ENCODE measurements at places on chromosomes 5 and 9.

DNA sequence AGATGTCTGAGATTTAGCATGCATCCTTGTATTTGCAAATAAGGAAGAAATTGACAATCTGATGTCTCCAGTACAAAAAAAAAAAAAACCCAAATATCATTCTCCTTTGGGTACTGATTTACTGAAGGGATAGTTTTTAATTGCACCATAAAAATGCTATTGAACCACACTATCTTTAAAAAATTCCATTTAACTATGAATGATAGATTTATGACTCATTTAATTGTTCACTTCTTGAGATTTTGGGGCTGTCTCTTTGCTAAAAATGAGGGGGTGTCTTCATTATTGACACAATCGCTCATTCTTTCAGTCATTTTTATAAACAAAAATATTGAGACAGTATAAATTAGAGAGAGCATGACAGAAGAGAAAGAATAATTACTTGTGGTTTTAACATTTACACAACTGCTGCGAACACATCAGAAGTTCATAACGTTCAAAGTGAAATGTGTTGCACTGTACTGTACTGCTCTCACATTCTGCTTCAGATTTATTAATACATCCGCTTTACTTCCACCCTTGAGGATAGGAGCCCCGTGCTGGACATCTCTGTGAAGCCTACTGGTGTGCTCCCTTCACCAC lies 142.3 kb downstream of the MEF2C start:
- DNase-seq, result no peak

DNA sequence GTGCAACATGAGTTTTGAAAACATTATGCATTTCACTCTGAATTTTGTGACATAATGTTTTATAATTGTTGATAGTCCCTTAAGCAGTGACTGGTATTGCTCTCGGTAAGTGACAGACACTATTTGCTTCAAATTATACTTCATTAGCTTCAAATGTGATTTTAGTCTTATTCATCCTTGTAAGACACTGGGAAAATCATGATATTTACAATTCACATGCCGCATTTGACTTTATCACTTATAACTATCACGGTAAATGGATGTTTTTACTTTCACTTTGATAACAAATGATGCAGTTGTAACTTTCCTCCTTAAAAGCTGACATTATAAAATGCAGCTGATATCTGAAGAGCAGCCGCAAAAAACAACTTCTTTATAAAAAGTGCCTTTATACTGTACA lies 44.1 kb upstream of the ITGA2 start:
- DNase-seq, result no peak

GRCh38 chr5:132310141-132310834 lies 16.1 kb downstream of the SLC22A4 start:
- DNase-seq, result no peak

- DNase-seq, result no peak
These were observed 151.5 kb downstream of the TAF11L14 start for GRCh38 chr5:17785774-17786173.

DNA sequence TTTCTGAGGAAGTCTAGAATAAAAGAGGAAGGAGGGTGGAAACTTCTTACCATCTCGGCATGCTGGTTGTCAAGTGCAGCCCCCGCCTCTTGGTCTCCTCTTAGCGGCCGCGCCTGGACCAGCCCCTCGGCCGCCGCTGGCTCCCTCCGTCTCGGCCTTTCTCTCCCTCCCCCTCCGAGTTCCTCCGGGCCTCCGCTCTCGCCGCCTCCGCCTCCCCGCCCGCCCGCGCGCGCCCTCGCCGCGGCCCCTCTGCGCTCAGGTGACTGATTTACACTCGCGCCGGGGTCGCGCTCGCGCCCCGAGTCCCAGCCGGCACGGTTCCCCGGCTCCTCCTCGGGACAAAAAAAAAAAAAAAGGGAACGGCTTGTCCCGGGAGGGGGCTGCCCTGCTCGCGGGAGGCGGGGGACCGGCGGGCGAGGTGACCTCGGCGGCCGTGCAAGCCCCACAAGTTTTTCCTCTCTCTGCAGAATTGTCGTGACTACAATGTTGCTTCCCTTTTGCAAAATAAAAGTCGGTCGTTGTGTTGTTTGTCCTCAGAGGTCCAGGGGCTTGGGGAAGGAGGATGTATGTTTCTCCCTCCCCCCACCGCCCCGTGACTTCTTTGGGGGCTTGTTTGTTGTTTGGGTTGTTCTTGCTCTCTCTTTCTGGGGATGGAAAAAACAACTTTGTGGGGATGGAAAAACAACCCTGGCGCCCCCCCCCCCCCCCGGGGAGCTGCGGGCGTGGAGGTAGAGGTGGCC lies at the start of gene BNC2:
BNC2 (minus strand) TSS at position 75 of the 740 bp plus-strand sequence; CDS start at position 53, 22 bp downstream.
- no peak for DNase-seq

DNA sequence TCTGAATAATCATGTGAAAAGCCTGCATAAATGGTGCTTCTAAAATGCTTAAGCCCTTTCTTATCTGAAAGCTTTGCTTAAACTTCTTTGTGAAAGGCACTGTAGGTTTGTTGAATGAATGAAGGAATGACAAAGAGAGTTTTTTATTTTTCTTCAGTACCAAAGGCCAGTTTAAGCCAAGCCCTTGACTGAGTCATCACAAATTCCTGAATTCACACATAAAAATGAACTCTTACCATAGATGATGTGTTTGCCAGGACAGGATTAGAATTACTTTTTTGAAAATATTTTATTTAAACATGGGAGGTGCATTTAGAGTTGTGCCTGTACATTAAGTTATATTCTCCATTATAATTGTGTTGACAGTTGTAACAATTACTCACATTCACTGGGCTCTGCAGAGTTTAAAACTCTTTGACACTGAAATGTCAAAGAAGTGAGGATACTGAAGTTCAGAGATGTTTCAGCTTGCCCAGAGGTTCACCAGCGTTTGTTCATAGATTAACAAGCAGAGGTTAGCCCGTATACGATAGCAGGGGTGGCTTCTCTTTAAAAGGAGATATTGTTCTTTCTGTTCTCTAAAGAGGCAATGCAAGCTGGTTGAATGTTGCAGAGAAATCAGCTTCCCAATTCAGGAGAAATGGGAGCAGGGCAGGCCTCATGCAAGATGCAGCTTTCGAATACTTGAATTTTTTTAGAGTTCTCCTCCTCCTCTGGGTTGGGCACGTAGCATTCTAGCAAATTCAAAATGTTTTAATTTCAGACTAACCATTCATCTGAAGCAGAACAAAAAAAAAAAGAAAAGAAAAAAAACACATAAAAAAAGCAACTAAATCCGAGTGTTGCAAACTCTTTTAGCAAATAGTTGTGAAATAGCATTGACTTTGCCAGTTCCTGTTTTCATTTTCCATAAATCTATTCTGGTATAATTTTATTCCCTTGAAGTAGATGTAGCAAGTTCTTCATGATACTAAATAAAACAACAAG lies 358.7 kb upstream of the KLF4 start:
- DNase-seq, result no peak

DNA sequence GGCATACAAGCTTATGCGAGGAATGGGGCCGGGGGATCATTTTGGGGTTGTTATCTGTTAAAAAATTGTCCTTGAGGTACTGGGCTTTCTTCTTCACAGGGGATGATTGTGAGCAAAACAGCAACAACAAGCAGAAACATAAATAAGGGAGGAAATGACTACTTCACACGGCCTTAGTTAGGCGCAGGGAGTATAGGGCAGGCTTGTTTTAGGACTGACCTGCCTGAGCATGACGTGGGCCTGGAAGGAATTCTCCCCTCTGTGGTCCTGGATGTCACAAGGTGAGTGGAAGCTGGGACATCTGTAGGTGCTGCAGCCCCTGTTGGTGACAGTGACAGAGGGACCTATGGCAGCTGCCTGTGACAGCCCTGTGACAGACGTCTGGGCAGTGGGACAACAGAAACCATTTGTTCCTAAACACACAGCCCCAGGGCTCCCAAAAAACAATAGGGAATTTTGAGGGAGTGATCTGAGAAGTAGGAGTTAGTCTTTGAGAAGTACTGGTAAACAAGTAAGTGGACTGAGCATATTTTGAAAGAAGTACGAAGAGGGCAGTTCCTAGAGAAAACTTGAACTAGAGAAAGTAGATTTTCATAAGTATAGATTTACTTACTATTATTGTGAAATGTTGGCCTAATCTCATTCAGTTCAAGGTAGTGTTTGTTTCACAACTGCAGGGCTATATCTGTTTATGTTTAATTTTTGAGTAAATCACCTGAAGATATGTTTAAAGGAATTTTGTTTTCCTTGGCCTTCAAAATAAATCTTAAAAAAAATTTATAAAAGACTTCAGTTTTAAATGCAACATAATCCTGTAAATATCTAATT lies 113.1 kb downstream of the KDM4C start:
- DNase-seq, result no peak

- DNase-seq, result no peak
These were observed 59.7 kb downstream of the RXRA start for GRCh38 chr9:134385915-134386314.

DNA sequence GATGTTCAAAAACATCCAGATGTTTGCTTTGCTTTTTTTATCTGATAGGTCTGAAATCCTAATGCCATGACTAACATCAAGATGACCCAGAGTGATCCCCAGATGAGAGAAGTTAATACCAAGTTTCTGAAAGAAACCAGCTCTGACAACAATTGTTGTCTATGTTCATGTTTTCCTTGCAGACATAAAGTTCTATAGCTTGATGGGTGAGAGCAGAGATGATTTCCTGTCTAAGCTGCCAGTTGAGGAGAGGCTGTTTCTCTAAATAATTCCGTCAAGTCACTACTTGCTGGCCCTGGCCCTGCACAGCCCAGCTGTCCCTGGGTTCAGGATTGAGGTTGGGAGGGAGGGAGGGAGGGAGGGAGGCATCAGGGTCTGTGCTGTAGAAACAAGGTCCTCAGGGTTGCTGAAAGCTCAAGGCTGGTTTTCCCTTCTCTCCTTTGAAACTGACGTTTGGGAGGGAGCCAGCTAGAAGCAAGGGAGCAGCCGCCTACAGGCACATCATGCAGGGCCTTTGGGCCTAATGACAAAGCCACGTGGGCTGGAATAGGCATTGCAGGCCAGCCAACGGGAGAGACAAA lies 3.9 kb downstream of the SPARC start:
- DNase-seq, result no peak

DNA sequence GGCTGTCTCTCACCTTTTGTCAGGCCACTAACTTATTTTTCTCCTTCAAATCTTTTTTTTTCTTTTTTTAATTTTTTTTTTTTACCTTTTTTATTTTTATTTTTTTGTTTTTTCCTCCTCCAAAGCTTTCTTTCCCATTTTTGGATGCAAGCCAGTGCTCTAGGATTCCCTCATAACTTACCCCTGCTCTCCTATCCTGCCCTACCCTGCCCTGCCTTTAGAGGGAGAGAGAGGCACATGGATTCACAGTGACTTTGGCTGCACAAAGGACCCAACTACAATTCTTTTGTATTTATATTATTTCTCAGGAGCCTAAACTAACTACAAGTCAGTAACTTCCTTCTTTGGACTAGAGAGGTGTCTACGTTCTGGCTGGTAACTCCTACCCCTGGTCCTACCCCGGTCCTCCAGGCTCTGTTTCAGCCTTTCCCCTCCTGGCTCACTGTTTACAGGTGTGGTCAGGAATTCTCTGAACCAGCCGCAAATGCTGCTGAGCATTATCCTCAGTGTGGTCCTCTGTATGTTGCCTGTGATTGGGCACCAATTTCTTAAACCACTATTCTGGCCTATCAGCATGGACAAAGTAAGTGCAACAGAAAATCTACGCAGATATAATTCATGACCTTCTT lies 8.4 kb upstream of the RUSC2 start:
- no peak for DNase-seq

DNA sequence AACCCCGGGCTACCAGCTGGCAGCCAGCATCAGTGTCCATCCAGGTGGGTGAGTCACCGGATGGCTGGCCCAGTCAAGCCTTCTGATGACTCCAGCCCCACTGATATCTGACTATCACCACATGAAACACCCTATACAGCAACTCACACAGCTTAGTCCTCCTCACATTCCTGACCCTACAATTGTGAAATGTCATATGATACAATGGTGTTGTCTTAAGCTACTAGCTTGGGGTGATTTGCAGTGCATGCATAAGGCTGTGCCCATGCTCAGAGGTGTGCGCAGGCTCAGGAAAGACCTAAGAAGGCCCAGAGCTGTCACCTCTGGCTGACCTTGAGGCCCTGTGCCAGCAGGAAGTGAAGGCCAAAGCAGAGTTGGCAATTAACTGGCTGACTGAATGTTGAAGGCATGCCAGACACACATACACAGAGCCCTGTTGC lies 21.5 kb upstream of the SEMA4D start:
- no peak for DNase-seq

GRCh38 chr5:59976342-59976741 lies 82.8 kb upstream of the PDE4D start:
- no peak for DNase-seq

DNA sequence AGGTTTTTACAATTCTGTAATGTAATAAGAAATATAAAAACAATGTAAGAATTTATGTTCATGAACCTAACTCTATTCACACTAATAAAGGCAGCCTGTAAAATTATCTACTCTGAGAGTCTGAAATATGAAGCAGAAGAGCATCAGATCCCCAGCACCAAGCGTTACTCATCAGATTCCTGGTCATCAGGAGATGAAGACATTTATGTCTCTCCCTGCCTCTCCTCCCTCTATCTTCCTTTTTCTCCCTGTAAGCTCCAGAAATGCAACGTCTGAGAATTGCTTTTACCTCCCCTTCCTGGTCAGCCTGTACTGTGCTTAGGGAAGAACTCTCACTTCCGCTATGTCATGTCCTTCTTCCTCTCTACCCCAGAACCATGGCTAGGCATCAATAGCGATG lies 114.4 kb upstream of the SLIT3 start:
- no peak for DNase-seq

DNA sequence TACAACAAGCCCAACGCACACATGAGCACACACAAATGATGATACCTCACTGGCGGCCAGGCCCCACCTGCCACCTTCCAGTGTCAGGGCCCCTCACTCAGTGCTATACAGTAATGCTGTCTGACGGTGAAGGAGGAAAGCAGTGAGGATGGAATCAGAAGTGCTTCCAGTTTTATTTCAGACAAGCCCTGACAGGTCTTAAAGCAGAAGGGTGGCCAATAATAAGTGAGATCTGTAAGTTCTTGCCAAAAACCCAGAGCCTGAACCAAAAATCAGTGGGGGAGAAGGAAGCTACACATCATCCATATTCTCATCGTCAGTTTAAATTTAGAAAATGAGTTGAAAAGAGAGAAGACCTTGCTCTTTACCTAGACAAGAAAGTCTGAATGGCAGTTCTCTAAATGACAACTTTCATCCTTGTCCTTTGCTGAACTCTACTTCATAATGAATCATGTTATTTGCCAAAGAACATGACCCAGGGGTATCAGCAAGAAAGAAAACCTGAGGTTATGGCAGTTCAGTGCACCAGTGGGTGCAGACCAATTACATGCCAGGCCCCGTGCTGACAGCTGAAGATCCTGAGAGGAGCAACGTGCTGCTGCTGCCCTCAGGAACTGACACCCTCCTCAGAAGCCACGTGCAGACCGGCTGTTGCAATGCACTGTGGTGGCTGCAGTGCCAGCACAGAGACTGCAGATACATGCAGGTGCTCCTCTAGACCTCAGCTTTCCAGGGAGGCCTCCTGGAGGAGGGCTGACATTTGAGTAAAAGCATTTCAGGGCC lies 118.7 kb downstream of the DROSHA start:
- DNase-seq, result no peak

DNA sequence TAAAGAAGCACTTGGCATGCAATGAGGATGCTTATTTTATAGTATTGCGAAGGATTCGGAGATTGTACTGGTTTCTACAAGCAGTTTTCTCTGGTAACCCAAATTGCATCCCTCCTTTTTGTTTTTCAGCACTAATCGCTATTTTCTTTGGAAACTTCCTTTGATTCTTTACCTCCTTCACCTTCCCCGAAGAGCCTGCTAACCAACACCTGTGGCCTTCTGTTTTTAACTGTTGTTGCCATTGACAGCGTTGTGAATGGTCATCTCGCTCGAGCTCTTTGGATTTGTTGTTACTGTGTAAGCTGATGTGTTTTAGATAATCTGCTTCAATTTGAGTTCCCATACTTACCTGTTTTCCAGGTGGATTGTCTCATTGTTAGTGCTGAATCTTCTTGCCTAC lies 1.1 kb downstream of the CNOT6 start:
- no peak for DNase-seq

Measured in glomerular endothelial cell (primary cell).